HuH-7 (cell line): ENCODE measurements at places on chromosomes 6 and 20.

- no peak for DNase-seq
Measured at GRCh38 chr6:108961985-108962384, 113.8 kb downstream of the ARMC2 start.

- no peak for DNase-seq
Measured at GRCh38 chr6:80480421-80481157, 374.1 kb downstream of the BCKDHB start.

DNA sequence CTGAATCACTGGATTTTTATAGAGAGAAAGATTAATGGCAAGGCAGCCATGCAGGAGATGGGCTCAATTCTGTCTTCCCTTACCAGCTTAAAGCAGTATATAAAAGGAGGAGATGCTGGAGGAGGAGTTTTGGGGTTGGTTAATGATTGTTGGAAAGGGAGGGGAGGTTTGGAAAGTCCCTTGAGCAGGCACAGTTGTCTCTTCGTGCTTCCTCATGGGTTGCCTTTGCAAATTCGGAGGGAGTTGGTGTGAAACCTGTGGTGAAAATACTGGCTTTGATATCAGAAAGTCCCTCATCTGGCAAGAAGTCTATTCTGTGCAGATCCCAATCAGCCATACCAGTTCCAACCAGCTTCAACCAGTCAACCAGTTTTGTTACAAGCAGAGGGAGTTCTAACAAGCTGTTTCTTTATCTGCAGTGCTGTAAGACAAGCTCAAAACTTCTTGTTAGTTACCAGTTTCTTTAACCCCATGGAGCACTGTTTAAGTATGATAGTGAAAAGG is 107.0 kb downstream of the HIVEP1 start:
- DNase-seq: peak; percentile 33

DNA sequence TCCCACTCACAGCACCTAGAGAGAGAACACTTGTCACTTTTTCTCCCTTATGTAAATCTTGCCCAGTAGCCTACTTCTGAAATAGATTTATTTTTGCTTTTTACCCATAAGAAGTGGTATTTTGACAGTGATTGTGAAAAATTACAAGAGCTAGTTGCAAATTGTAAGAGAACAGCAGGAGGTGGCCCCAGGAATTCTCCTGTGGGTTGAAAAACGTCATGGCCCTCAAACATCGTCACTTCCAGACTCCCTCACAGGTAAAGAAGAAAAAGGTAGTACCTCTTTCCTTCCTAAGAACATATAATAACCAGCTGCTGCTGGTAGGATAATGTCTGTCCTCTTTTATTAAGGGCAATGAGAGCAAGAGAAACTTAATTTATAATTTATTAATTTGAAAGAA is 69.5 kb upstream of the LAMP5 start:
- no peak for DNase-seq

DNA sequence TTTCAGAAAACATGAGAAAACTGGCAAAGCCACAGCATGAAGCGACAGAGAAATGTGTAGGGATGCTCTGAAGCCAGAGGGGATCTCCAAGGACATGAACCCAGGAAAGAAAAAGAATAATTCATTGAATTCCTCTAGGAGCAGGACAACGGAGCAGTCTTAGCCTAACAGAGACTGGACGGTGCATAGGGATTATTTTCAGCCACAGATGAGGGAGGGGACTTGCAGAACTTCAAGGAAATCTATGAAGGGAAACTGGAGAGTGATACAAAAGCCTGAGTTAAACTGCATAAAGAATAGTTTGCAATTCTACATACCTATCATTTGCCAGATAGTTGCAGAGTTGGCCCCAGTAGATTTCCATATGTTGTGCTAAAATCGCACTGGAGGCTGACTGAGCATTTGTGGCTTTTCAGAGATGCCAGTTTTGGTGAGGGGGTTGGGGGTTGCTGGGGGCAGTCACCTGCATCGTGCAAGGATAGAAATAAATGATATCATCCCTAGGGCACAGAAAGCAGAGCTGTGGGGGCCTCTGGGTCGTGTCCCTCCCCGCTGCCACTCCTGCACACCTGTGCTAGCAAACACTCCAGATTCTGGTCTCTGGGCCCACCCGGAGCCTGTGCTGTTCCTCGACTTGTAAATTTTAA is 443.2 kb upstream of the JARID2 start:
- no peak for DNase-seq

DNA sequence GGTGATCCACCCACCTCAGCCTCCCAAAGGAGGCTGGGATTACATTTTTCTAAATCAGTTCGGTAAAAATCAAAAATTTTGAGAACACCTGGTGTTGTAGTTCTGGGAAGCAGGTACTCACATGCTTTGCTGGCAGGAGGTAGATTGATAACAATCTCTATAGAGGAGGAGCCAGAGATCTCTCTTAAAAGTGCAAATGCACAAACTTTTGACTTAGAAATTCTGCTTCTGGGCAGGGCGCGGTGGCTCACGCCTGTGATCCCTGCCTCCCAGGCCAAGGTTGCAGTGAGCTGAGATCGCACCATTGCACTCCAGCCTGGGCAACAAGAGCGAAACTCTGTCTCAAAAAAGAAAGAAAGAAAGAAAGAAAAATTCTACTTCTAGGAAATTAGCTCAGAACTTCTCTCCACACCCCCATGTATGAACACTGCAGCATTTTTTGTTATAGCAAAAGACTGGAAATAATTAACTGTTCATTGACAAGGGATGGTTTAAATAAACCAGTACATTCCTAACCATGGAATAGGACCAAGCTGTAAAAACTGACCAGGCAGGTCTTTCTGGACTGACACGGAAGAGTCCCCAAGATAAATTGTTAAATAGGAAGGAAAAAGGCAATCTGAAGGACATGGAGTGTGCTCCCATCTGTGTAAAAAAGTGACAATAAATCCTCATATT is 14.4 kb upstream of the TRIB3 start:
- DNase-seq: no peak
